ENCODE measurements at places on chromosomes 12 and 14.

GRCh38 chr12:16037533-16037932, 126.4 kb downstream of the DERA start:
- no peak for DNase-seq

DNA sequence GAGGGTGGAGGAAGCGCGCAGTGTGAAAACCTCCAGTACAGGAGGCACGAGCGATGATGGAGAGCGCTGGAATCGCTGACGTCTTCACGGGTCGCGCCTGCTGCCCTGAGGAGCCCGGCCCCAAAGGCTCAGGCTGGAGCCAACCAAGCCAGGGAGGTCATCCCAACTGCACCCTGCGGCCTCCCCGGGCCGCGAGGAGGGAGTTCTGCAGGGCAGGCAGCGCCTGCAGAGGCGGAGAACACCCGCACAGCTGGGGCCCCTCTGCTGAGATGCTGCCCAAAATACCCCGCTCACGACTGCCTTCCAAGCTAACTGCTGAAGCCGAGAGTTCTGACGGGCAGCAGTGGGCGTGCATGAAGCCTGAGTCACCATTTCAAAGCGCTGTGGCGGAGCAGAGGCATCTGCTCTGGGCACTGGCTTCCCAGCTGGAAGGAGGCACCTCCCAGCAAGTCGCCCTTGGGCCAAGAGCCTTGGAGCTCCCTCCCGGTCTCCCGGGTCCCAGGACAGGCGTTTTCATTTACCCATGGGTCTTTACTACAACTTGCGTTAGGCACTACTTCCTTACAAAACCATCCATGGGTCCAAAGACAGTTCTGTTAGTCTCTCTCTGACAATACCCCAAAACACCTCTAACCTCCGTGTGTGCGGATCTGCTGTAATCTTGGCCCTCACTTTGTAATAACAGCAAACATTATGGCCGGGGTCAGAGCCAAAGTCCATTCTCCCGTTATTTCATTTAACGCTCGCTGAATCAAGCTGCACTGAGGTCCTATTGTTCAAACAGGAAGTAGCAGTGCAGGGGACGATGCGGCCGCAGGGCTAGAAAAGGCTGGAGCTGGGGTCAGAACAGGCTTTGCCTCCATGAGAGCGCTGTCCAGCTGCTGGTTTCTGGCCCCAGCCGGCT, 60.1 kb upstream of the RIMBP2 start:
- DNase-seq, result peak; percentile 30

DNA sequence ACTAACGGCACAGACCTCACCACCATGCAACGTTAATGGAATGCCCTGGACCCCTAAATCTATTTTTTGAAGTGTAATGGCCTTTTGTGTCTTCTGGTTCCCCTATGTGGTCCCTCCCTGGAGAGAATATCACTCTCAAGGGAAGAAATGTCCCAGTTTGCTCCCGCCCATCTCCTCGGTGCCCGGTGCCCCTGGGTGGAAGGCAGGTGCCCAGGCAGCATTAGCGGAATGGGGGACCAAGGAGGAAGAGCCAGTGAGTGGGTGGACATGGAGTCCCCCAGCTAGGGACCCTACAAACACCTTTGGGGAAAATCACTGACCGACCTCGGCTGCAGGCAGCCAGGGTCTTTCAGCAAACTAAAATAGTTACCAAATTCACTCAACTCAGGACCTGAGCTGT, 212.1 kb upstream of the RTL1 start:
- DNase-seq, result no peak

DNA sequence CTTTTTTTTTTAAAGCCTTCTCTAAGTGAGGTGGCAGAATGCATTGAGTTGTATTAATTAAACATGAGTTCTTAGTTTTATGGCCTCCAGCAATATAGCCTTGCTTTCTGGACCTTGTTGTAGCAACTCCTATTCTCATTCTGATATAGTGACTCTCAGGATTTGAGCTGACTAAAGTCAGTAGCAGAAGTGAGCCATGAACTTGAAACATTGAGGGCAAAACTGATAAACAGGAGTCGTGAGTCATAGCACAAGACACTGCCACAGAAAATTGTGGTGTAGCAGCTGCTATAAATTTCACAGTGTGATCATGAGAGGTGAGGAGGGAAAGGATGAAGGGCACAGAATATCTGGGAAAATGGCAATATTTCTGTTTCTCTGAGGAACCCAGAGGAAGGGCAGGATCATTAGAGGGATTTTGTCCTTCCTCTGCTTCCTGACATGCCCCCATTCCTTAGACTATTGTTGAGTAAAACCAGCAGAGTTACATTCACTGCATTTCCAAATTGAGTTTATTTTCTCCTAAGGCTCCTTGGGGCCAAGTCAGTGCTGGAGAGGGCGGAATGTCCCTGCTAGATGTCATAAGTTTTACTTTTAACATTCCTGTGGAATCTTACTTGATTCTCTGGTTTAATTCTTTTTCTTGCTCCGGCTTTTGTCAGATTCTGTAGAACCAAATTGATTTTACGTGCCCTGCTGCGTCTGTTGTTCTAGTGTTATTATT, 7.5 kb downstream of the KLRG1 start:
- peak; percentile 67 for DNase-seq

- DNase-seq, result no peak
Measured at GRCh38 chr12:69984241-69984640, 159.2 kb downstream of the MYRFL start.

- no peak for DNase-seq
Measured at GRCh38 chr12:4911316-4911994, 1.8 kb downstream of the KCNA1 start.

DNA sequence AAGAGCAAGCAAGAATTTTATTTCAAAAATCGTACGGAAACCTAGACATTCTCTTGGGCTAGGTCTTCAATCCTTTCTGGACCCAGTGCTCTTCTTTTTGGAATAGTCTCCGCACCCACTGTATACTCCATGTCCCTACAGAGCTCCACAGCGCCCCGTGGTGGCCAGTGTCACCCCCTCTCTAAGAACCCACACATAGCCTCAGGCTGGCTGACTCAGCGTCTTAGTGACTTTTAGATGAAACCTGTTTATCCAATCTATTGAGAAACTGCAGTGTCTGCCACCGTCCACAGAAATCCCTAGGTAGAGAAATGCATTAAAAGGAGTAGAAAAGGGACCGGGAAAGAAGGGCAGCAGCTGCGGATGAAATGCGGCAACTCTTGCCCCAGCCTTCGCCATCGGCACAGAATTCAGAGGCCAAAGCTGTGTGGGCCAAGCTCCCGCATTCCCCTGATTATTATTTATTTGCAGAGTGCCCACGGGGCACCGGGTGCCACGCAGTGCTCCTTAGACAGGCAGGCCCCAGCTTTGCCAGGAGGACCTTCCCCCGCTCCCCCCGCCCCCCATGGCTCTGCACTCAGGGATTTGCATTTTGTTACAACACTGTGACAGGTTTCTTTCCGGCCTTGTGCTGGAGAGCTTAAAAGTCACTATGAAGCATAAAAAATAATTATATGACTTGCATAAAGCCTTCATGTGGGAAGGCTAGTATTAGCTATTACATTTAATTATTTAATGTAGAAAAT, 170.1 kb upstream of the FKBP4 start:
- no peak for DNase-seq

GRCh38 chr12:69073035-69073434, 140.1 kb upstream of the CPM start:
- DNase-seq, result no peak

- DNase-seq, result no peak
Measured at GRCh38 chr12:82359115-82359478, 768 bp downstream of the METTL25 start.

- no peak for DNase-seq
Measured at GRCh38 chr12:26467351-26467750, 272.0 kb downstream of the SSPN start.

DNA sequence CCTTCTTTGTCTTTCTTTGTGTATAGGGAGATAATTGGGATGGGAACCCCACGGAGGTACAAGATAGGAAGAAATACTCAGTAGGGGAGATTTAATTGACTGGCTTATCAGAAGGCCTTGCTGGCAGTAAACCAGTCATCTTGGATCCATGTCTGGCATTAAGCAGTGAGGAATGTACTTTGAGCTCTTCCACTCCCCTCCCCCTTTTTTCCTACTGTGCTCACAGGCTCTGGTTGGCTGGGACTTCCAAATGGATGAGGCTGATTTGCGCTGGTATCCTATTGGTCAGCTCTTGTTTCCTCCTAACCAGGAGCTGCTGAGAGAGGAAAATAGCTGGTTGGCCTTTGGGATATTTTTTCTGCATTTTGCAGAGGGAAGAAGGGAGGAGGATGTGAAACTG, 24.7 kb downstream of the NGDN start:
- DNase-seq, result no peak

DNA sequence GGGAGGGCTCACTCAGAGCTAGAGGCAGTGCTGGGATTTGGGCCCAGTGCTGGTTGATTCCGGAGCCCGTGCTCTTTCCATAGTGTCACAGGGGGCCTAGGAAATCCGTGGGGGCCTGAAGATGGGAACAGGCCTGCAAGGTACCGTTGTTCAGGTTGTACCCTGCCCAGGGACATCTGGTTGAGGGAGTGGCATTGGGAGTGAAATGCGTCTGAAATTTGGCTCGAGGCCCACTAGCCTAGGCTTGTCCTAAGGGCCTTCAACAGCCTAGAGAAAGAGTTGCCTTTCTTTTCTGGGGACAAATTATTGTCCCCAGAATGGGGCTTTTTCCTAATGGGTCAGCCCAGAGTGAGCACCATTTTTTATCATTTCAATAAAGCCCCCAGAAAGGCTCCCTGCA, 26.4 kb upstream of the FAM222A start:
- DNase-seq, result no peak

GRCh38 chr14:94761997-94762377, 7.9 kb downstream of the GSC start:
- DNase-seq, result no peak

Measured in CD4-positive, alpha-beta T cell treated with Interleukin-15 for 4 hours (primary cell).